ENCODE measurements at places on chromosomes 4 and X.

- no peak for DNase-seq
Observed at GRCh38 chrX:152450076-152450475, 1.0 kb downstream of the GABRA3 start.

DNA sequence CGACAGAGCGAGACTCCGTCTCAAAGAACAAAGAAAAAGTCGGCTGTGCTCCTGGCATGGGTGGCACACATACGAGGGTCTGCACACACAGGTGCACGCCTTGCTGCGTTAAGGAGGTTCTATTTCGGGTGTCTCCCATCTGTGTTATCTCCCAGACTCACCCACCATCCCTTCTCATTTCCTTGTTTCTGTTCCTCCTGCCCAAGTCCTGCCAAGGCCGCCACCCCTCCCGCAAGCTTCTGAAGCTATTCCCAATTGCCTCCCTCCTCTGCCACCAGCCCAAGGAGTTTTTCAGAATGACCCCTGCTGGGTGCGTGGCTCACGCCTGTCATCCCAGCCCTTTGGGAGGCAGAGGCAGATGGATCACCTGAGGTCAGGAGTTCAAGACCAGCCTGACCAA lies 6.0 kb upstream of the IL3RA start:
- DNase-seq, result no peak

- DNase-seq, result no peak
Observed at GRCh38 chr4:104066533-104066932, 346.7 kb upstream of the TACR3 start.

- DNase-seq, result no peak
Observed at GRCh38 chr4:76470532-76470931, 35.5 kb downstream of the SHROOM3 start.

DNA sequence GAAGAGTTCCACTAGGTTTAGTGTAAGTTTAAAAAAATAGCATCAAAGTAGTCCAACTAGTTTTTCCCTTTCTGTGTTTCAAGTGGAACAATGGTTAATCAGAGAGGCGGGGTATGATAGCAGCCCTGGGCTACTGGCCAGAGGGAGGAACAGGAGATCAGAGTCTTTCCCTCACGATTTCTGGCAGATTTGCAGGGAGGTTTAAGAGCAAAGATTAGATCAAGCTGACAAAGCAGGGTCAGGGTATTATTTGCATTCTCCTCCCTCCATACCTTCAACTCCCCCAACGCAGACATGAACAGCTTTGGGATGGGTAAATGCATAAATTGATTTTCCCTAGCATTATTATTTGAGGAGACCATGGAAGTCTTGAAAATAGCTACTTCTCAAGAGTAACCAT lies 277.6 kb upstream of the DIAPH2 start:
- no peak for DNase-seq

DNA sequence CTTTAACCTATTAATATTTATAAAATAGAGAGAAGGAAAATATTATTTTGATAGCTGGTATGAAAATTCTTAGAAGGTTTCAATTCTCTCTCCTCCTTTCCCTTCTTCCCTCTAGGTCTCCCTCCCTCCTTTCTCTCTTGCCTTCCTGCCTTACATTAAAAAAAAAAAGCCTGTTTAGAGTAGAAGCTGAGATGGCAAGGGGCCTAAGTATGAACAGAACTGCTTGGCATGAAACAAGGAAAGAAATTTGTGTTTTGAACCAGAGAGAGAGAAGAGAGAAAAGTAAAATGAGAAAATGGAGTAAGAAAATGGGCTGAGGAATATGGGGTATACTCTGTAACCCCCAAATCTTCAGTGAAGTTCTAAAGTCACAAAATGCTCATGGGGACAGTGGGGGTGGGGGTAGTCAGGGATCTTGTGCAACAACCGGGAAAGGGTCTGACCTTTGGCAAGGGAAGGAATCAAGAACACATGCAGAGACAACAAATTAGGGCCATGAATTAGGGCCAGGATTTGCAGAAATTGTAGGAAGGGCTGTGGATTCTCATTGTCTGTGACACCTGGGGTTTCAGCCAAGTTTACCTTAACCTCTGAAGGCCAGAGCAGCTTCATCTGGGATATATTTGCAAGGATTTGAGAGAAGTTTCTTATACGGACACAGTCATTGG lies 30.6 kb downstream of the SUPT20HL2 start:
- DNase-seq, result no peak

DNA sequence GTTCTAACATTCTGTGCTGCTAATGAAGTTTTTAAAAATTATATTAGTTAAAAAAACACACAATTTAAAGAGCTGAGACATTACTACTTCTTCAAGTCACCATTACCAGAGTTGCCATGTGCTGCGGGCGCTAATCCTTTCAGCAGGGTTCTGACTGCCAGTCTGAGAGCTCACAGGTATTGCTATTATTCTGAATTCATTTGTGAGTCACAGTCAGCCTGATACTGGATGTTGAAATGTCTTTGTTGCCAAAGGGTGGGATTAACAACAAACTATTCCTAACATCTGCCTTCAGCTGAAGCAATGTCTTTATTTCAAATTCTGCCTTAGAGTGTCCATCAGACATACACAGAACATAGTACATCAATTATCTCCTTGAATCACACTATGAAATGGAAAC lies 197.1 kb upstream of the FGF13 start:
- no peak for DNase-seq

GRCh38 chr4:15455290-15455689 lies 14.4 kb upstream of the CC2D2A start:
- DNase-seq, result no peak

DNA sequence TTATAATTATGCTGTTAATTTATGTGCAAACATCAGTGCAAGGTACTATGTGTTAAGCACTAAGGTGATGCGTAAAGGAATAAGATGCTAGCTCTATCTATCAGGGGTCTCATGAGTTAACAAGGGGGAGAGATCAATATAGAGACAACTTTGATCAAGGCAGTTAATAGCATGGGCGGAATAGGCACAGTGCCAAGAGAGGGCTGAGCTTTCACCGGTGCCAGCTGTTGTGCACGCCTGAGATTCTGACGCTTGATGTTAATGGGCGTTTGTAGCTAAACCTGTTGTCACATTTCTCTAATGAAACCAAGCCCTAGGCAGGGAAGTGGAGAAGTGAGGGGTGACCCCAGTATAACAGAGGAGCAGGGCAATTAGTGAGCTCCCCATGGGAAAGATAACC lies 86.0 kb upstream of the NMU start:
- no peak for DNase-seq

- peak; percentile 15 for DNase-seq
Observed at GRCh38 chrX:17597836-17598439, 139.4 kb upstream of the SCML1 start.

DNA sequence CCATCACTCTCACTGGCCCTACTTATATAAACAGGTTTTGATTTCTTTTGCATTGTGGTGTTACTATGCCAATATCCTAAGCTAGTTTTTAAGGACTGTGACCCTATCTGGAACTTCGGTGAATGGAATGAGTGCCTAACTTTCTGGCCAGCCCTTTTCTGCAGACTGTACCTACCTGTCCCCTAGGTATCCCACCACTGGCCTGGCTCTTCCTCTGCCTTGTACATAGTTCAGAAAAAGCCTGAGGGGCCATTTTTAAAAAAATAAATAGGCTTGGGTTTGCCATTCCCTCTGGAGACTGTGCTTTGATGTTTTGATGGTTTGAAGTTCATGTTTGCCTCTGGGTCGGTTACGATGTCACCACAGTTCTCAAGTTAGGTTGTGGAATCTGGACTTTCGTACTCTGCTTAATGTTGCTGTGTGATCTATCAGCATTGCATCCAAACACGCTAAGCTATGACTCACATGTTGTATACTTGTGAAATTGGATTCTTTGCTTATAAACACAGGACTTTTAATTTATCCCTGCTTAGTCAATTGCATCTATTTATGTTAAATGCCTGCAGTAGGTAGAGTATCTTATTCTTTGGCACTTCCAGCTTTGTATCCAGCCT lies 182.0 kb downstream of the ANKRD50 start:
- DNase-seq, result no peak
